ENCODE measurements at places on chromosomes 6 and 20.

GRCh38 chr6:27865850-27866356 is 46.3 kb downstream of the OR2B2 start:
- DNase-seq = no peak

DNA sequence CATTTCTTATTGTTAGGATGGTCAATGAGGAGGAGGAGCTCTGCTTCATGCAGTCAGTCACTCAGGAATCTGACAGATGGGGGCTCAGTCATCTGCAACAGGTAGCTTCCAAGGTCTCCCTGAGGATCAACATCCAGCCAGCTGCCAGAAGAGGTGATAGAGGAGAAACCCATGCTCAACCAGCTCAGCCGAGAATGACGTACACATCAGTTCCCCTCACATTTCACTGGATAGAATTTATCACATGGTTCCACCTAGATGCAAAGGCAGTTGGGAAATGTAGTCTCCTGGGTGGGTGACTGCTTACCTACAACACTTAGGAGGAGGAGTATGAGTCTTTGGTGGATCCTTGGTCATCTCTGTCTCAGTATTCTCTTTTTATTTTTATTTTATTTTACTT is 144.5 kb downstream of the CEBPB start:
- DNase-seq = no peak

DNA sequence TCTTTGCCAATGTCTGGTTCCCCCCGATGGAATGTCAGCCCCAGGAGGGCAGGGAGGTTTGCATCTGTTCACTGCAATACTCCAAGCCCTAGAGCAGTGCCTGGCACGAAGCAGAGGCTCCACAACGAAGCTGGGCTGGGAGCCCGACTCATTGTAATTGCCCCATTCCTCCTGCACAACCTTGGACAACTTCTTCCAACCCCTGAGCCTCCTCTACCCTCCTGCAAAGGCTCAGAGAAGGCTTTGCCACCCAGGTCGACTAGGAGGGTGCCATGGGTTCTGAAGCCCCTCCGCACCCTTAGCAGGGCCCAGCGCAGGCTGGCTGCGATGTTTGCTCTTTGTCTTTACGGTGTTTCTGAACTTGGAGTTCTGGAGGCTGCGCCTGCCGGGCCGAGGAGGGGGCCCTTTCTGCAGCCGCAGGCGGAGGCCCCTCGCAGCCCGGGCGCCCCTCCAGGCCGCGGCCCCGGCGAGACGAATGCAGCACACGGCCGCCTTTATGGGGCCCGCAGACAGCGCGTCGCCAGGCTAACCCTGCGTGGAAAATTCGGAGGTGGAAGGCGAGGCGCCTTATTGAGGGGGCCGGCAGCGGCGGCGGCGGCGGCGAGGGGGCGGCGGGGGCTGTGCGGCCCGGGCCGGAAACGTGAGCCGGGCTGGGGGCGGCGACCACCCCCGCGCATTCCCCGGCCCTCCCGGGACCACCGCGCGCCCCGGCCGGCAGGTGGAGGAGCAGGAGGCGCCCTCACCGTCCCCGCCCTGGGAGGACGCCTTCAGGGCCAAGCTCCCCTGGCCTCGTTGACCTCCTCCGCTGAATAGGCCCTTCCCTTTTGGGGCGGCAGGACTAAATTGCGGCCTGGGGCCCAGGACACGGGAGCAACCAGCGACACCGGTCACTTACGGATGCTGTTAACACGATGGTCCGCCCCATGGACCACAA is 27.0 kb downstream of the SNAI1 start:
- no peak for DNase-seq

GRCh38 chr20:50499938-50500337 is 10.2 kb upstream of the PTPN1 start:
- DNase-seq = no peak

DNA sequence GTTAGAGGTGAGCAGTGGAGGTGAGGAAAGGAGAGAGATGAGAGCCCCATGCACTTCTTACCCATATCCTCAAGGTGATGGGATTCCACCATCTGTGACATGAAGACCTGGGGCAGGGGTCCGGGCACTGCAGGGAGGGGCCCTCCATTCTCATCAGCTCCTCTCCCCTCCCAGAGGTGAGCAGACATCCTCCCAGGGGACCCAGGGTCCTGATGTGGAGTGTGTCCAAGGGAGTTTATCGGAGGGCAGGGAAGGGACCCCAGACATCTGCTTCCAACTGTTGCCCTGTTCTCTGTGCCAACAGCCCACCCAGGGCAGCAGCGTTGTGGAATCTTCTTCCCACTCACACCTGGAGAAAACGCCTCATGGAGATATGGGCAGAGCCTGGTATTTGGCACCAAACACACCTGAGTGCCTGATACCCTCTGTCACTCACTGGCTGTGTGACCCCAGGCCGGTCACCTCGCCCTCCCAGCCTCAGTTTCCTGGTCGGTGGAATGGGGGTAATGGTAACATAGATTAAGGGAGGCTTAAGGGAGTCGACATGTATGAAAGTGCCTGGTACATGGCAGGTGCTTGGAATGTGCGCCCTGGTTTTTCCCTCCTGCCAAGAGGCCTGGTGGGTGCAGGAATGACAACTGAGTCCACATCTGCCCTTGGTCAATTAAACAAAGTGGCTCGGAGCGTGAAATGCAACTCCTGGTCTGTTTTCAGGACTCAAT is 227.9 kb downstream of the PREX1 start:
- DNase-seq = no peak

Measured in central memory CD4-positive, alpha-beta T cell (primary cell).